ENCODE measurements at places on chromosomes 2 and 18.

DNA sequence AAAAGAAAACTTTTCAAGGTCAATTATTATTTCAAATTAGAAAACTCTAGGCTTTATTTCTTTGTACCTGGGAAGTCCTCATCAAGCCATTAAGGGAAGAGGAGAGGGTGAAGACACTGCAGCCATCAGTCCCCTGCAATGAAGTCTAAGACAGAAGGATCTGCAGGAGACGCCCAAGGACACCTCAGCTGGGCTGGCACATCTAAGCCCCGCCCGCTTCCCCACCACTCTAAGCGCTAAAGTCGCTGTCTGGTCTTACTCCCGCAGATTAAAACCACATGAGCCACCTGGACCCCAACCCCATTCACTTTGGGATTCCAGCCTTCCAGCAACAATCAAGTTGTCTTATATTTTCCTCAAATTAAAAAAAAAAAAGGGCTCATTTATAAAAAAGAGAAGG lies 104.4 kb downstream of the AFF3 start:
- no peak for DNase-seq

DNA sequence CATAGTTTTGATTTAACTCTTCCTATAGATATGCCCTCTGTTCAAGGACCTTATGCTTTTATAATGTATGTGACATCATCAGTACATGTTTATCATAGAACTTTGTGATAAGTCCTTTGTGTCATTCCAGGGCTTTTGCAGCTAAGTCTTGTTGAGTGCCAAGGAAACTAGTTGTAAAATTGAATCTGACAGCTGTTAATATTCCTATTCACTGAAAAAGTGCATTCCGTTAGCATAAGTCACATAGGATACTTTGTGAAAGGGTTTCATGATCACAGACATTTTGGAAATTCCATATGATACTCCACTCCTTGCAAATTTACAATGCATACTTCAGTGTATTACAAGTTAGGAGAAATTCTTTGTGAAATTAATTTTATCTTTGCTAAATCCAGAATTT lies 503.4 kb downstream of the CCDC85A start:
- DNase-seq = peak; percentile 56

GRCh38 chr2:126106006-126106405 lies 550.0 kb upstream of the GYPC start:
- DNase-seq = no peak

DNA sequence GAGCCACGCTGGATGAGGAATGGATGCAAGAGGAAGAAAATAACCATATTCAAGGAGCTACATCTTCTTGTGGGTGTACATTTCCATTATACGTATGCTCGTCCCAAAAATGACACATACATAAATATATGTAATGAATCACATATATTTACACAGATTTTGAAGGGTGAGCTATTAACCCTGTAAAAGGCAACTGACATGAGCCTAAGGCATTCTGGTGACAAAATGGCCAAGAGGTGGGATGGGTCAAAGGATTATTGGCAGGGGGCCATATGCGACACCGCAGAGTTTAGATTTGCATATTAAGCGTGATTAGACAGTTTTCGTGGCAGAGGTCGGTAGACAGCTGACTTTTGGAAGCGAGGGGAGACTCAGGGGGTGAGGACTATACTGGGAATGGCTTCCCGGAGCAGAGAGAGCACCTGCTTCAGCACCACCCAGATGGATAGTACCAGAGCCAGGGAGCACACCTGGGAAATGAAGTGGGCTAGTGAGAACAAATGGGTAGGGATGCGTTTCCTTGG lies 431 bp upstream of the CNRIP1 start:
- DNase-seq = no peak

GRCh38 chr2:216245391-216245975 lies 126.8 kb downstream of the MARCHF4 start:
- no peak for DNase-seq

GRCh38 chr2:24915175-24915574 lies 4.9 kb downstream of the ADCY3 start:
- DNase-seq = no peak

DNA sequence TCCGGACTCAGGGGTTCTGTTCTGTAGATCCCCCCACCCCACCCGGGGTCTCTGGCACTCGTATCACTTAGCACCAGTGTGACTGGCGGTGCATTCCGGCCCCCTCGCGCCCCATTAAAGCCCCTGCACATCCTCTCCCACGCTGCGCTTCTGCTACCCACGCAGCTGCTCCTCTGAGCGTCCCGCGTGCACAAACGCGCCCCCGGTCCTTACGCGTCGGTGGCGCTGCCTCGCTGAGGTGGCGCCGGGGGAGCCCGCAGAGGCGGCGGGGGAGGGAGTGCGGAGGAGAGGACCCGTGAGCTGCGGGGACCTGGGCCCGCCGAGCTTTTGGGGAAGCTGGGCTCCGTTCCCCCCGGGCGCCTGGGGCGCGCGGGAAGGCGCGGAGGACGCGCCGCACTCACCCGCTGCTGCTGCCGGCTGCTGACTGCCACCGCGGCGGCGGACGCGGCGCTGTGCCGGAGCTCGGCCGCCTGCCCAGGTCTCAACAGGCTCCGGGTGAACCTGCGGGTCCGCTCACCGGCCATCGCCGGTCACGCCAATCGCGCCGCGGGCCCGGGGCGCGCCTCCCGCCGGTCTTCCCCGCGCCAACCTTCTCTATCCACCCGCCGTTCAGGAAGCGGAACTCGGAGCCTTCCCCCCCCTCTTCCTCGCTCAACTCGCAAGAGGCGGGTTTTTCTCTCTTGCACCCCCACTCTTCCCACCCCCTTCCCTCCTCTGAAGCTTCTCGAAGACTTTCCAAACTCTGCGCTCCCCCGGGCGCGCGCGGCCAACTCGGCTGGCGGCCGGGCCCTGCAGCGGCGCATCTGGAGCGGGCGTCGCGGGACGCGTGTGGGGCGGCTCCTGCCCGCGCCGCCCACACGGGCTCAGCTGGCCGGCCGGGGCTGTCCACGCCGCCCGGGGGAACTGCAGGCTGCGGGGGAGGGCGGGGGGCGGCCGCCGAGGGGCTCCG lies at the start of gene DOCK10:
TSS of gene DOCK10 (minus strand) at position 618 of the 949 bp plus-strand sequence. CDS start at position 524, 94 bp downstream.
- no peak for DNase-seq

Data from fibroblast of skin of left quadriceps (primary cell).